Endothelial cell (in vitro differentiated cells): ENCODE measurements at places on chromosomes 3 and 15. TPM values are rescaled to one million over a fixed set of nuclear protein-coding genes. Genes with fewer than 3 reads are reported as not detected.

Gene PTH1R
- 6.2 TPM for total RNA-seq

Gene GP5
- total RNA-seq = 0.23 TPM

Gene ALAS1
- 59.1 TPM for total RNA-seq

Gene GPR176
- 2.4 TPM for total RNA-seq

Gene NEIL1
- 149 TPM for total RNA-seq

- DNase-seq = no peak
Measured at GRCh38 chr3:39124876-39125840, 17.7 kb downstream of the TTC21A start.

GRCh38 chr3:115961380-115961779, 338.1 kb downstream of the GAP43 start:
- no peak for DNase-seq

DNA sequence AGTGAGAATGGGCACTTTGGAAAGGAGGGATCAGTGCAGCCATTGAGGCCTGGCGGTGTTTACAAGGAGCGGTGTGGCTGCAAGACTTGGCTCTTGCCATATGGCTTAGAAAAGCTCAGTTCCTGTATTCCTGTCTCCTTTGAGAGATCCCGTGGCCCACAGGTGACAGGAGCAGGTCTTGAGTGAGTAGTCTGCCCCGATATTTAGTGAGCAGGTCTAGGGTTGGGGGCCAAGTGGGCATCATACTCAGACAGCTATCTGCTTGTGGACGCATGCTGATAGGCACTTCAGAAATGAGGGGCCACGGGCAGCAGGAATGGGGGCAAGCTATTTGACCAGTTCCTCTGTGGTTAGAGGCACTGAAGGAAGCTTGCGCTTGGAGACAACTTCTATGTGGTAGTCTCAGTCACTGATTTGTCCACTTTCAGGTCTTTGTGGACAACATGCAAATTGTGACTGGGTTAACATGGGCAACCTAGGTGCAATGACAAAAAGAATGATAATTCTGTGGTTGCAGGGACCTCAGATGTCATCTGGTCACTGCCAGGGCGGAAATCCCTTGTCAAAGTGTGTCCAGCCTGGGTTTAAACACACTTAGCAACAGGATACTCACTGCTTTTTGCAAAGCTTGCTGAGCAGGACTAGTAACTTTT, 1.1 kb downstream of the TMED3 start:
- no peak for DNase-seq

DNA sequence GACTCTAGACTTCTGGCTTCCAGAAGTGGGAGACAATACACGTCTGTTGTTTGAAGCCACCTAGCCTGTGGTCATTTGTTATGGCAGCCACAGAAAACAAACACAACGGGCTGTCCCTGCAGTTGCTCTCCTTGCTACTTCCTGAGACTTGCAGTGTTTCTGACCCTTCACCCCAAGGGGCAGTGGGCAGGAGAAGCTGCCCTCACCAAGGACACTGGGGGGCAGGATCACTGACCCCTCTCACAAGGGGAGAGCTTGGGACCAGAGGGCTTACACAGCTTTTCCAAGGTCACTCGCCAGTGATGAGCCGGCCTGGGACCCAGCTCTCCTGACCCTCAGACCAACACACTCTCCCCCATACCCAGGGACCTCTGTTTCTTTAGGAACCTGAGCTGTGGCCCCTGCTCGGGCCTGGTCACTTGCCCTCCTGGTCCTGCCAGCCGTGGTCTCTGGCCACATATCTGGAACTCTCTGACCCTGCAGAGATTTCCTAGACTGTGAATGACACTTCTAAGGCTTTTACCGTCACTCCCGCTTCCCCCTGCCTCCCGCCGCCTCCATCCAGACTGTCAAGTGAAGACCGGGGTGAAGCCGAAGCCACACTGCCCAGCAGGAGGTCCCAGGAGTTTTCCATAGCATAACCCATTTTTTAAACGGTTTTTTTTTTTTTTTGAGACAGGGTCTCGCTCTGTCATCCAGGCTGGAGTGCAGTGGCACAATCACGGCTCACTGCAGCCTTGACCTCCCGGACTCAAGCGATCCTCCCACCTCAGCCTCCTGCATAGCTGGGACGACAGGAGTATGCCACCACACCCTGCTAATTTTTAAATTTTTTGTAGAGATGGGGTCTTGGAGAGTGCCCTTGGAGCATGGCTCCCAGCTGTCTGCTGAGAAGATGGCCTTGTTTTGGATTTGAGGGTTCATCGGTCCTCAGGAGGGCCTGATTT, 4.4 kb downstream of the ATP2B2 start:
- no peak for DNase-seq

DNA sequence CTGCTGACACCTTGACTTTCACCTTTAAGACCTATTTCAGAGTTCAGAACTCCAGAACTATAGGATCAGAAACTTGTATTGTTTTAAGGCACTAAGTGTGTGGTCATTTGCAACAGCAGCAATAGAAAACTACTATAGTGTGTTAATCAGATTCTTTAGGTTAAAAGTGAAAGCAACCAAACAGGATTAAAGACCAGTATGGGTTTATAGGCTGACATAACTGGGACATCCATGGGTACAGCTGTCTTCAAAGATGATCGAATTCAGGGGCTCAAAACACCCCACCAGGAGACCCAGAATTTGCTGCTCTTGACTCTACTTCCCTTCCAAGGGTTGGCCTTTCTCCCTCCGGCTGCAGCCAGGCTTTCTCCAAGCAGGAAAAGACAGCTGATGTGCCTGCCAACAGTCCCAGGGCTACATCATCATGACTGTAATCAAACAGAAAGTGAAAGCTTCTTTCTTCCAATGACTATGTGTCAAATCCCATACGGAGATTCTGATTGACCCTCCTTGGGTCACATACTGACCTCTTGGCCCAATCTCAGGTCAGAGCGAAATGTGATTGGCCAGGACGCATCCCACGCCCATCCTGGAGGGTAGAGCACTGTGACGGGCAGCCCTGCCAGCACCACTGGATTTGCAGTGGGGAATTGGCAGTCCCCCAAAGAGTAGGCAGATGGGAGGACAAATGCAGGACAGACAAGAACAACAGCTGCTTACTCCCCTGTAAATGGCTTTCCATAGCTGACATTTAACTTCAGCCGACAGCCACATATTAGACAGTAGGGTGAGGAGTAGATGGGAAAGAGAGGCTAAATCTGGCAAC, 51.4 kb upstream of the RNF7 start:
- DNase-seq = no peak

GRCh38 chr15:65133548-65134200, at the start of gene PDCD7:
PDCD7 (minus strand) TSS chr15:65133808; CDS start chr15:65133781, 27 bp downstream.
- peak; percentile 60 for DNase-seq

- no peak for DNase-seq
Measured at GRCh38 chr3:194310060-194310835, 40.9 kb downstream of the CPN2 start.
